ENCODE measurements at places on chromosomes 5 and 9.

GRCh38 chr9:23774266-23774665 lies 51.8 kb downstream of the ELAVL2 start:
- no peak for DNase-seq

GRCh38 chr5:165014439-165014838 lies 1509.0 kb downstream of the MAT2B start:
- no peak for DNase-seq

DNA sequence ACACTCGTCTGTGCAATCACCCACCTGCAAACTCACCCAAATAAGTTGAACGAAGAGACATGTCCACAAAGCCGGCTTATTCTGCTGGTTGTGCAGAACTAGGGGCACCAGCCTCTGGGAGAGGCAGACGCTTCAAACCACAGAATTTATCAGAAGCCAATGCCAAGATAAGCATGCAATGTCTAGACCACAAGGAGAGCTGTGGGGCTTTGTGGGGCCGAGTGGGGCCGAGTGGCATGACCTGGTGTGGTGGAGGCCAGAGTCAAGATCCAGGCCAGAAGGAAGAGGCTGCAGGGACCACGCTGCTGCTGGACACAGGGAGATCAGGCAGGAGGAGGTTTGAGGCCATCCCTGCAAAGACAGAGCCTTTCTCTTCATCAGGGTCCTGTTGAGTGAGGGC lies 259.0 kb downstream of the IRX2 start:
- DNase-seq: no peak

DNA sequence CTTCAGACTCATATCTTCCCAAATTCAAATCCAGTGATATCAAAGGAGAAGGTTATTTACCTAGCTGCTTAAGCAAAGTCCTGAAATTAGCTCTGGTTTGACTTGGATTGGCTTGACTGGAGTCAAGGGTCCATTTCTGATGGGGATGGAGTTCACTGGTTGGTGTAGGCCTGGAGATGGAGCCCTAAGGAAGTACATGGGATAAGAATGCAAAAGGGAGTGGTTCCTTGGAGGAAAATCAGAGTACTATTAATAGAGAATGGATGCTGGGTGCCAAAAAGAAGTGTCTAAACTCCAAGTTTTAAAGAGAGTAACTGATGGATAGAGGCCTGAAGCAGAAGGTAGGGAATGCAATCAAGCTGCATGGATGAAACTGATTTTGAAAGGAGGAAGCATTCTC lies 13.8 kb downstream of the TXNDC8 start:
- no peak for DNase-seq

DNA sequence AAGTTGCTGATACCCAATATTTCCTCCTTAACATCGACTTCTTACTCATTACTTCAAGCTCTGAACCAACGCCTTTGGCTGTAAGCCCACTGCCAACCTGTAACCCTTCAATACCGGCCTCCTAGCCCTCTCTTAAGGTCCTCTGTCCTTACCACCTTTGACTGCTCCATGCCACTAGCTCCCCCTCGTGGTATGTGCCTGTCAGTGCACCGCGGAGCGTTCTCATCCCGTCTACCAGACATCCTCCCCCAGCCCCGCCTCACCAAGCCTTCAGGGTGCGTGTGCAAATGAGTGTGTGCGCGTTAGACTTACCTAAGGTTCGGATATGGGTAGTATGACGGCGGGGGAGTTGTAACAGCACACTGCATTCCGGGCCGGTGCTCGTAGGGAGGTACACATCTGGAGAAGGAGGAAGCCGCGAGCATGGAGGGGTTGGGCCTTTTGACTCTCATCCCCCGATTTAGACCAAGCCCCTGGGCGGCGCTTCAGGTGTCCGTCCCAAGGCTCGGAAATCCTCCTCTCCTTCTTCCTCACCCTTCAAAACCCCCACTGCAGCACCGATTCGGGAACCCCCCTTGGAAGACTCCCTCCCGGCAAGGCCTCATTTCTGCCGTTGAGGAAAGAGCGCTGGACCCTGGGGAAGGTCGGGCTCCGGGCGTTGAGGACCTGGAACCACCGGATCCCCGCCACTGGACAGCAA lies 2.8 kb upstream of the MYORG start:
- peak; percentile 88 for DNase-seq

DNA sequence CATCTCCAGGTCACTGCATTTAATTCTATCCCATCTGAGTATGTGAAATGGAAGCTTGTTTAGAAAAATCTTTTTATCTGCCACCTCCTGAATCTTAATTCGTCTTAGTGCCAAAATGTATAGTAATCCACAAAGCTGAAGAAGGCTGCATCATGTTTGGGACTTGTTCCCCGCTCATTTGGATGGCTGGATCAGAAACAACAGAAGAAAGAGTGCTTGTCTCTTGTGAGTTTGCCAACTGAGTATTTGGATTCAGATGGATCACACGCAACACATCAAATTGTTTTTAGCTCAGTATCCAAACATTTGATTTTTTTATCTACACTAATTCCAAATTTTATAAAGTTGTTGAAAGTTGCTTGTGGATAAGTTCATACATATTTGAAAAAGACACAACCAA lies 197.2 kb upstream of the PAPPA start:
- no peak for DNase-seq

DNA sequence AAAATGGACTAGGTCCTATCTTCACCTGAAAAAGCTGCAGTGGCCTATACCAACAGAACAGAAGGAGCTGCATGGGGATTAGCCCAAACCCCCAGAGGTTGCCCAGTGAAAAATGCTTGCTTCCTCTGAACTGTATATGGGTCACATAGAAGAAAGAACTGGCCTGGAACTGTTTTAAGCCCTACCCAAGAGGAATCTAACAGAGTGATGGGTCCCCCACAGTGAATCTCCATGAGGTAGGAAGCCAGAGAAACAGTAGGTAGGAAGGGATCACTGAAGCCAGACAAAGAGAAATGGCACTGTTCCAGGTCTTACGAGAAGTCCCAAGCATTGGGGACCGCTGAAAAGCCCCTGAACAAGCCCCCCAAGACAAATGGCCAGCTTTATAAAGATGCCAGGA lies 28.8 kb upstream of the TRIM32 start:
- no peak for DNase-seq

DNA sequence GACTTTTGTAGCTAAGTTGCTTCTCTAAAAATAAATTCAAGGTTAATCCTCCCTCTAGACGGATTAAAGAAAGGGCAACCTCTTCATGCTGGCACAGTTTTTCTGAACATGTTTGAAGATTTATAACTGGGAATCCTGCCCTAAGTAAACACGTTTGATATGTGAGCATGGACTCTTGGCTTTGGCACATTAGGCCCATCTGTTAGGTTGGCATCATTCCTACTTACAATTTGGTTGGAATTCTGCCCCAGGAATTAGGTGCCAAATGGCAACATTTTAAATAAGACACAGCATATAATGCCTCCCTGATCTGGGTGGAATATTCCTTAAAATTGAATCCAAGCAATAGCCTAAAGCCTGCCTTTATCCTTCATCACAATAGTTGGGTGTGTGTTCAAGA lies 372.3 kb upstream of the CDH18 start:
- no peak for DNase-seq

GRCh38 chr9:128072144-128073021 lies 4.4 kb downstream of the SLC25A25 start:
- peak; percentile 49 for DNase-seq

- no peak for DNase-seq
Measured at GRCh38 chr9:106532306-106533015, 330.5 kb upstream of the ZNF462 start.

GRCh38 chr9:137776306-137776995 lies 101.1 kb upstream of the CACNA1B start:
- no peak for DNase-seq

DNA sequence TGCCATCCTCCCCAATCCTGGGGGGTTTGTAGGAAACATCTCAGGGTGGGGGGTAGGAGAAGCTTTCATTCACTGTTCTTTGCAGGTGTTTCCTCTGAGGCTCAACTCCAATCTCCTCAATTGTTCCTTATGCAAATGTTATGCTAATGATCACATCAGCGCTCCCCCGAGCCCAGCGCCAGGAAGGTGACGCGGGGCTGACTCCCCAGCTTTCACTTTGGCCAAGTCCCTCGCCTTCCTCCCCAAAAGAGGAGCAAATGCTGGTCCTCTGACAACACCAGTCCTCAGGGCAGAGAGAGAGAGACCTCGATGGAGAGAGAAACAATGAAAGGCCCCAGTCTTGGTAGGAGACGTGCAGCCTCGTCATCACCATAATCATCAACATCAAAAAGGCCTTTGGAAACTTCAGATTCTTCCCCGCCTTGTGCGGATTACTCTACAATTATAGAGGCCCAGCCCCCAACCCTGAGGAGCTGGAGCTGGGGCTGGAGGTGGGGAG lies 39.1 kb downstream of the PCDH1 start:
- no peak for DNase-seq

DNA sequence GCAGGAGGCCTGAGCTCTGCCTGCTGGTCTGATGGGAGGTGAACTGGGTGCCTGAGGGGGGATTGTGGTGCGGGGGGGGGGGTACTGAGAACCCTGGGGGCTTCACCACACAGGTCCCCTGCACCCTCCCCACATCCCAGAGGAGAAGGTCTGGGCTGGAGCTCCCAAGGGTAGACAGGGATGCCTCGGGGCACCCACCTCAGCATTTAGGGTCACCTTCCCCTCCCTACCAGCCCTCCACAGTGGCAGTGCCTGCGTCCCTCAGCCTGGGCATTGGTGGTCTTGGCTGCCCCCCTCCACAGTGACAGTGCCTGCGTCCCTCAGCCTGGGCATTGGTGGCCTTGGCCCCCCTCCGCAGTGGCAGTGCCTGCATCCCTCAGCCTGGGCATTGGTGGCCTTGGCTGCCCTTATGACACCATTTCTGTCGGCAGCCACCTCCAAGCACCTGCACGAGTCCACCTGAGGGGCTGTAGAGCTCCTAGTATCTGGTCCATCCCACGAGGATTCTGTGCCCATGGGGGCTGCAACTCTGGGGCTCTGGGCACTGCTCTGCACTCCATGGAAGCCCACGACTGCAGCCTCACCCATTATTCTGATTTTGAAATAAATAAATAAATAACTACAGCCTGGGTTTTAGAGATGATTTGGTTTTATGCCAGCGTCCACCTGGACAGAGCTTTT lies 21.5 kb downstream of the NKD2 start:
- no peak for DNase-seq

DNA sequence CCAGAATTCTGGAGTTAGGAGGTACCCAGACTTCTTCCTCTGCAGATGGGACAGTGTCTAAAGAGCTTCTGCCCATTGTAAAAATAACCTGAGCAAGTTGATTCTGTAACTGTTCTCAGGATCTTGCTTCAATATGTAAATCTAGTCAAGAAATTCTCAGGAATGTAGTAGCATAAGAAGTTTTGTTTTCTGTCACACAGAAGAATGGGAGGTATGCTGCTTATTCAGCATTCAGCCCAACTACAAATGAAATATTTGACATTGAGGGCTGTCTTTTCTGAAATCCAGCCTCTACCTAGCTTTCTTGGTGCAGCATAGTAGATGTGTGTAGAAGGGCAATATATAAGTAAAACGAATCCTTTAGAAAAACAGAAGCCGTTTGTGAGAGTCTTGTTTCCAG lies 13.8 kb downstream of the MACIR start:
- no peak for DNase-seq

DNA sequence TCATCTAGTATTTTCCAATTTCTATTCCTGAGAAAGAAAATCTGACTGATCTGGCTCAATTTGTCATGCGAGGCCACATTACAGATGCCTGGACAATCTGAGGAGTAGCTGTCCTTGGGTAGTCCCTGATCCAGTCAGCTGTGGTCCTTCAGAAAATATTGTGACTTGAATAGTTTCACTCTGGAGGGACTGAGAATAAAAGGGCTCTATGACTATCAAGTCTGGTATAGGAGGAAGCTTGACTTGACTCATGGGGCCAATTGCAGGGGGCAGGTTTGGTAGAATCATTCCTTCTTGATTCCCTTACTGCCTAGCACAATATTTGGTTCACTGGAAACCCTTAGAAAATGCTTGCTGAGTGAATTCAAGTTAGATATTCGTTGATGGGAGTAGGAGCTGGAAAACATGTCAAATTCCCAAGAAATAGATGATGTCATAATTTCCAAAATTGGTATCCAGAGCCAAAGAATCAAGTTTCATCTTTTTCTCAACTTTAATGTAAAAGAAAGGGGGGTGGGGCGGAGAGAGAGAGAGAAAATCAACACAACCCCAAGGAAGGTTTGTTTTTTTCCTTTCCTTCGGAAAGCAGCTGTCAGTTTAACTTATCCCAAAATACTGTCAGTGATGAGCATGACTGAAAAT lies 32.4 kb upstream of the STX17 start:
- DNase-seq: no peak

- DNase-seq: no peak
Measured at GRCh38 chr5:150623152-150623877, 17.1 kb upstream of the SYNPO start.

GRCh38 chr5:132012371-132013005 lies 1.0 kb upstream of the ACSL6 start:
- no peak for DNase-seq

- DNase-seq: no peak
Measured at GRCh38 chr5:92641031-92641962, 939.7 kb downstream of the NR2F1-AS1 start.

Data from stimulated activated CD4-positive, alpha-beta T cell treated with anti-CD3 and anti-CD28 coated beads, Interleukin-1b, Interleukin-23, amount 100 ng/mL, for 24 hours (primary cell).